ENCODE measurements at places on chromosomes 1 and 21.
A peak's percentile ranks its signal among the peaks of the same experiment; 100 is the strongest.

- DNase-seq: no peak
Measured at GRCh38 chr1:94143173-94143808, 22.3 kb upstream of the ABCA4 start.

DNA sequence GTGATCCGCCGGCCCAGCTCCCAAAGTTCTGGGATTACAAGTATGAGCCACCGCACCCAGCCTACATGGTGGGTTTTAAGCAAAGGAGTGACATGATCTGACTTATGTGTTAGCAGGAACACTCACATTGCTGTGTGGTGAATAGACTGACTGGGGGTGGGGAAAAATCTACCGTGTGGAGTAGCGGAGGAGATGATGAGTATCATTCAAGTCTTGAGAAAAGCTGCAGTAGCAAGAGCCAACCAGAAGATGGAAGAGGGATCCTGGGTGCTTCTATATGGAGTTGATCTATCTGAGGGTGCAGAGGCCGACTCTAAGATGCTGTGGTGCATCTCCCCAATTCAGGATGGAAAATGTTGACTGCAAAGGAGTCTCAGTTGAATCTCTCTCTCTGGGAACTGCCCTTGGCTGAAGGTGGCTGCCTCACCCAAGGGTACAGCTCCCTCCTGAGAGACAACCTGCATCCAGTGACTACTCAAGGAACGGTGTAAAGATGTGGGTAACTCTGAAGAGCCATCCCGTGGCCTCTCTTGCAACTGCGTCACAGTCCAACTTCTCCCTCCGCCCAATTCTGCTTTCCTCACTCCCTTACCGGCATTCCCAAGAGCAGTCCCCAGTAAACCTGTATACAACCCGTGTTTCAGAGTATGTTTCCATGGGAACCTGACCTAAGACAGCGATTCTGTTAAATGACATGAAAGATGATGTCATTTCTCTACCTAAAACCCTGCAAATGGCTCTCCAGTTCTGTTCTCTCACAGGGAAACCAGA lies 7.4 kb upstream of the B3GALNT2 start:
- peak; percentile 40 for DNase-seq

DNA sequence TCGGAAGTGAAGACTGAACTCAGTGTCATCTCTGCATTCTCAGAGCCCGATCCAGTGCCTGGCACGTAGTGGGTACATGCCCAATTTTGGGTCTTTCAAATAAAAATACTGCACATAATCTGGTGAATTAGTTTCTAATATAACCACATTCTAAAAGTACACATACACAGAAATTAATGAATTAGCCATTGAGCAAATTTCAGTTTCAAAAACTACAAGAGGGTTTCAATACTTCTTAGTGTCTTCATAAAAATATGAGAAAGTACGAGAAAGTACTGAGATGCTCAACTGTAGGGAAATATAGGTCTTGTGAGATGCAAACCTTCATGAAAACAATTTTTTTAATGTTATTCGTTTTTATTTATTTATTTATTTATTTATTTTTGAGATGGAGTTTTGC lies 86.9 kb downstream of the SMYD2 start:
- no peak for DNase-seq

DNA sequence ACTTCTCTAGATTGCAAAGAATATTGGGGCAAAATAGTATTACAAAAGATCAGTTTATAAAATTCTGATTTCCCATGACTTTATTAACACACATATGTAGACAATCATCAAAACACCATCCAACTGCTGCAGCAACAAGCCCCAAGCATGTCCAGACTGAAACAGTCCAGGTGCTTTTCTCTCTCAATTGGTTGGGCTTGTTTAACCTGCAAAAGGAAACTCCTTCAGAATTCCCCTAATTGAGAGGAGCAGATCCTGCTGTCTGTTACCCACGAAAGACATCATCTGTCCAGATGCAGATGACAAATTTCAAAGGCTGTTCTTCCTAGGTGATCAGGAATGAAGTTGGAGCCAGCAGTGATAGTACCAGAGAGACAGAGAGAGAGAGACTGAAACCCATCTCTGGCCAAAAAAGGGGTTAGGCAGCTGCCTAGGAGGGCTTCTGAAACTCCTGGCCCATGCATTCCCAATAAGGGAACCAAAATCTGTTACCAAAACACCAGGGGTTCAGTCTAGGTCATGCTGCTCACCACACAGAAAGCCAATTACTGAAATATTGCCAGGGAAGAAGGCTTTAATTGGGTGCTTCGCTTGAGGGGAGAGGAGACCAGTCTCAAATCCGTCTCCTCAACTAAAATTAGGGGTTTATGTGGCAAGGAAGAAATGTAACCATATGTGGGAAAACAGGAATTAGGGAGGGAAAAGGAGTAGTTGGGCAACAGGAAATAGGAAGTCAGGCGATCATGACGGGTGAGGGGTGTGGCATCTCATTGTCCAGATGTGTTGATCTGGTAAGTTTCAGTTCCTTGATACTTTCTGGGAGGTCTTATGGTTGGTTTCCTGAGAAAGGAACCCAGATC lies 34.7 kb upstream of the RGL1 start:
- no peak for DNase-seq

- no peak for DNase-seq
Measured at GRCh38 chr1:2350501-2350900, 40.9 kb downstream of the MORN1 start.

- peak; percentile 21 for DNase-seq
Measured at GRCh38 chr1:42085596-42085995, 67.6 kb upstream of the GUCA2B start.

DNA sequence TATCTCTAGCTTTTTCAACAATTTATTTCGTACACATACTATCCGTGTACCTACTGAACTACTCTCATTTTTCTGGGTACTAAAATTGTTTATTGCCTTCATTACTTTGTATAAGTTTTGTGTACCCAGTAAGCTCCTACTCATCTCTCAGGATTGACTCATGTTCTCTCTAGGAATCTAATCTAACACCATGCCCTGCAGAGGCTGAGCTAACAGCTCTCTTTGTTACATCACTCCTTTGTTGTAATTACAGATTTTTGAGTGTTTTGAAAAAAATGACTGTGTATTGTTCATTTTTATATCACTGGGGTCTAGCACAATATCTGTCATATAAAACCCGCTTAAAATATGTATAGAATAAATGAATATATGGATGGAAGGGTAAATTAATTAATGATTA lies 167.1 kb downstream of the ATP6V1G3 start:
- peak; percentile 1 for DNase-seq

DNA sequence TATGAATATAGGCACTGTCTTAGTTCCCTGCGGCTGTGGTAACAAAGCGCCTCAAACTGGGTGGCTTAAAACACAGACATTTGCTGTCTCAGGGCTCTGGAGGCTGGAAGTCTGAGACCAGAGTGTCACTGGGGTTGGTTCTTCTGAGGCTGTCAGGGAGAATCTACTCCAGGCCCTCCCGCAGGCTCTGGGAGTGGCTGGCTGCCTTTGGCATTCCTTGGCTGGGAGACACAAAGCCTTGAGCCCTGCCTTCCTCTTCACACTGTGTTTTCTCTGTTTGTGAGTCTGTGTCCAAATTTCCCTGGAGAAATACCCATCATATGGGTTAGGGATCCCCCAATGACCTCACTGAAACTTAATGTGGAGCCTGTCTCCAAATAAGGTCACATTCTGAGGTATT lies 38.5 kb downstream of the B3GALT5 start:
- no peak for DNase-seq

- DNase-seq: no peak
Measured at GRCh38 chr1:45535988-45536766, 14.4 kb upstream of the AKR1A1 start.

All from M059J (cell line).